ENCODE measurements at places on chromosomes 7 and 10.

DNA sequence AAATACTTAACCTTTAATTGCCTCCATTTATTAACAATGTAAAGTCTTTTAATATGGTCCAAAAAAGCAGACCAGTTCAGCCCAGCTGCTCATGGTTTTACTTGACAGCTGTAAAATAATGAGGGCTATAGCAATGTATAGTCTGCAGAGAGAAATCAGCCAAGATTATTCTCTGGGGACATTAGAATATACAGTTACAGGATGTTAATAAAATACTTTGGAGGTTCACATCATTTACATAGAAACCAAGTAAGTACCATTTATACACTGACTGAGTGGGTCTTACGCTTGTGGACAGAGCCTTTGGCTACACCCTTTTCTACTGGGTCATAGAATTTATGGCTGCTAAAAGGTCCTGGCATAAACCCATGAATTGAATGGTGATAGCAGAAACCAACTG, 340.7 kb upstream of the CELF2 start:
- H3K27me3 ChIP-seq, result no peaks in the 10 kb centered on the region
- H3K4me1 ChIP-seq, result no peaks in the 10 kb centered on the region
- H3K4me3 ChIP-seq, result no peak overlapping the region
- DNase-seq, result no peak

DNA sequence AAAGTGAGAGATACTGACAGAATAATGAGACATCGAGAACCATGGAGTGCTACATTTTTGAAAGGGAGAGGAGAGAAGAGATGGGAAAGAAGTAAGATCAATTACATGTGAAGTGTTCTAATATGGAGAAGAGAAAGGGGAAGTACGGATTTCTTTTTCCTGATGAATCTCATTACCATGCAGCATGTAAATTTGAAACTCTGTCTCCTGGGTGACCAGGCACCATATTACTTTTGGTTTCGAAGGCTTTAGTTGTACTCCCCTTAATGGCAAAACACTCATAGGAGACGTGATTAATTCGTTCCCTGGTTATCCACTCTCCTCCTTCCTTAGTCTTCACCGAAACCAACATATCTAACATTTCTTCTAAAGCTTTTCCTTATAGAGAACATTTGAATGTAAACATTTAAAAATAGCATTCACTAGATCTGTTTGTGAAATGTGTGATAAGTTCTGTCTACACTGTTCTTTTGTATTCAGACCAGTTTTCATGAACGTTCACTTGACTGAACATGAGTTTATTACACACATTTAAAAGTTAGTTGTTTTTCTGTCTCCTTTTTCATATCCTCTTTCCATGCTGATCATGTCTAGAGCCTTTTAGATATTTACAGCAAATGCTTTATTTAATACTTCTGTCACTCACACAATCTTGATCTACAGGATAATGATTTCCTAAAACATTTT, 80.2 kb upstream of the MSRB2 start:
- no peak overlapping the region for H3K27ac ChIP-seq
- no peak overlapping the region for H3K4me3 ChIP-seq
- no peak for DNase-seq

- no peaks in the 10 kb centered on the region for H3K27me3 ChIP-seq
- no peaks in the 10 kb centered on the region for H3K4me1 ChIP-seq
- DNase-seq, result no peak
- H3K36me3 ChIP-seq, result no peaks in the 10 kb centered on the region
- H3K27ac ChIP-seq, result no peak overlapping the region
- H3K4me3 ChIP-seq, result no peak overlapping the region
These were observed 186.4 kb downstream of the FAM107B start for GRCh38 chr10:14588084-14588937.

- no peak for DNase-seq
- H3K4me3 ChIP-seq, result no peak overlapping the region
- no peaks in the 10 kb centered on the region for H3K36me3 ChIP-seq
These were observed 61.4 kb upstream of the ASAH2 start for GRCh38 chr10:50312464-50313437.

DNA sequence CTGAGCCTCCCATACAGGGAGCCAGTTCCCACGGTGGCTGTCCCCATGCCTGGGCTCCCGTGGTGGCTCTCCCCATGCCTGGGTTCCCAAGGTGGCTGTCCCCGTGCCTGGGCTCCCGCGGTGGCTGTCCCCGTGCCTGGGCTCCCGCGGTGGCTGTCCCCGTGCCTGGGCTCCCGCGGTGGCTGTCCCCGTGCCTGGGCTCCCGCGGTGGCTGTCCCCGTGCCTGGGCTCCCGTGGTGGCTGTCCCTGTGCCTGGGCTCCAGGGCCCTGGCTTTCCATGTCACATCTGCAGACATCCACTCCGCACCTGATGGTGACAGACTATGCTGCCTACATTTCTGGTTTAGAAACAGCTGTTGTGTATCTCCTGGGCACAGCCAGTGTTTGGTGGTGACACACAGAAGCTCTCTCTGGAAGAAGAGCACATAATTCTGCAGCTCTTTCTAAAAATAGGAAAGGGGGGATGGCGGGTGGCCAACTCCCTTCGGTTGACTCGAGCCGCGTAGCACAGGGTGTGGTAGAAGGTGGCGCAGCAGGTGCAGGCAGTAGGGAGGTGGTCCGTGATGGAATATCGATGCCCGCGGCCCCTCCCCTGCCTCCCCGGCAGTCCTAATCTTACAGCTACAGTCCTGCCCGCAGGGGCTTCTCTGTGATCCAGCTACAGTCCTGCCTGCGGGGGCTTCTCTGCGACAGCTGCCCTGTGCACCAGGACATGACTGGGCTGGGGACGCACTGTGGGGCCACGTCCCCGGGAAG, 251.2 kb downstream of the DNAJB6 start:
- H3K4me3 ChIP-seq, result no peak overlapping the region
- H3K36me3 ChIP-seq, result no peaks in the 10 kb centered on the region
- H3K27ac ChIP-seq, result no peak overlapping the region
- no peaks in the 10 kb centered on the region for H3K27me3 ChIP-seq

DNA sequence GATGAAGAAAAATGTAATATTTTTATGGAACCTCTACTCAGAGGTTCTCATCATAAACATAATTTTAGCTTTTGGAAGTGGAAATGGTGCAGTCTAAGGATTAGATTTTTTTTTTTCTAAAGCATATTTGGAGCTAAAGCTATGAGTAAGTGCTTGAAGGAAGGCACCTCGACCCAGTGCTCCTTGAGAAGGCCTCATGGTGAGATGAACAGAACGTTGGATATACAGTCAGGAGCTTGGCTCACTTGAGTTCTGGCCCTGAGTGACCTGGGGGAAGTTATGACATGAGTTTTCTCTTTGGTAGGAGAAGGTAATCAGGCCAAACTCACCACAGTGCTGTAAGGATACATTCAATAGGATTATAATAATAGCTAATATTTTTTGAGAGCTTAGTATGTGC, 163.3 kb downstream of the JCAD start:
- no peak overlapping the region for H3K4me3 ChIP-seq
- H3K27me3 ChIP-seq, result no peaks in the 10 kb centered on the region
- no peaks in the 10 kb centered on the region for H3K4me1 ChIP-seq
- no peak for DNase-seq

DNA sequence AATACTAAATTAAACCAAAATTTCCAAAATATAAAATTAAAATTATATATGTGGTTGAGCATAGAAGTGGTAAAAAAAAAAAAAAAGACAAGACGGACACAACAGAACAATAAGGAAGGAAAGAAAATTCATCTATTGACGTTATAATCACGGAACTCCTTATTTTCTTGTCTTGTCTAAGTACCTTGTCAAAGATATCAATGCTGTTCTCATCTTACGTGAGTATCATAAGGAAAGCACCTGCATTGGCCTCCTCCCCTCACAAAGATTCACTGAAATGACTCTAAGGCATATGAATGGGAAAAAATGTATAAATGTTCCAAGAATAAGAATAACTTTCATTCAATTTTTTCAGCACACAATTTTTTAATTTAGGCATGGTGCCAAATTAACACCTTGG, 135.4 kb downstream of the PPP1R3A start:
- H3K27me3 ChIP-seq, result no peaks in the 10 kb centered on the region
- no peaks in the 10 kb centered on the region for H3K4me1 ChIP-seq
- no peak overlapping the region for H3K4me3 ChIP-seq
- DNase-seq, result no peak

GRCh38 chr7:131471250-131472004, 85.0 kb downstream of the PODXL start:
- H3K4me3 ChIP-seq, result no peak overlapping the region
- no peaks in the 10 kb centered on the region for H3K4me1 ChIP-seq
- no peaks in the 10 kb centered on the region for H3K27me3 ChIP-seq
- H3K27ac ChIP-seq, result no peak overlapping the region

GRCh38 chr7:44587843-44588711, 6.0 kb upstream of the TMED4 start:
- peaks cover 5% of the 10 kb centered on the region for H3K4me1 ChIP-seq
- H3K4me3 ChIP-seq, result no peak overlapping the region

DNA sequence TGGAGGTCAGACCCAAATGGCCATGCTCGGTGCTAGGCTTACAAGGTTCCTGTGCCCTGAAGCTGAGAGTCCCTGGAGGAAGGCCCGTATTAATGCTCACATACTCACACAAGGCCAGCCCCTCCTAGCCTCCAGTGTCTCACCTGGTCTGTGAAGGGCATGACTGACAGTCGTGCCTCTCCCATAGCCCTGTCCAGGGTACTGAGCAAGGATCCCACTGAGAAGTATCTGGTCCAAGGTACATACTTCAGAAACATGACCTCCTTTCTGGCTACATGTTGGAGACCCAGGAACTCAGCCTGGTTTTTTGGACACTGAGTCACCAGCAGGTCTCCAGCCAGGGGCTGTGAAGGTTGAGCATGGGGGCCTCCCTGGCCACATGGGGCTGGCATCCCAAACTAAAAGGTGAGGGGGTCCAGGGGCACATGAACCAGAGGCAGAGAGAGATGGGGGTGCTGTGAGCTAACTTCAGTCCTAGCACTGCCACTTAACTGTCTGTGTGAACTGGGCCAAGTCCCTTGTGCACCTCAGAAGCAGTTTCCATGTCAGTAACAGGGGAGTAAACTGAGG, 17.6 kb upstream of the RASGEF1A start:
- no peak overlapping the region for H3K27ac ChIP-seq
- H3K4me1 ChIP-seq, result peaks cover 10% of the 10 kb centered on the region
- no peaks in the 10 kb centered on the region for H3K27me3 ChIP-seq
- DNase-seq, result no peak

DNA sequence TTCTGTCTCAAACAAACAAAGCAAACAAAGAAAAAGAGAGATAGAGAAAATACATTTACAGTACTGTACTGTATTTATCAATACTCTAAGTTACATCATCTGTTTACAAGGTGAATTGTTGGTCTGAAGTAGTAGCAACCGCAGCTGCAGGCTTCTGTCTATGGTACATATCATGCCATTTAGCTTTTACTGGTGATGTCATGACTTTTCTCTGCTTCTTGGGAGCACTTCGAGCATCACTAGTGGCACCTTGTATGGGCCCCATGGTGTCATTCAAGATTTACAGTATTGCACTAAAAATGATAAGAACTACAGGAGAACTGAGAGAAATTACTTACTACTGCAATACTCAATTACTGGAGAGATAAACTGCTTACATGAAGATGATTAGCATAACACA, 826.9 kb downstream of the CNTNAP2 start:
- no peak for DNase-seq
- no peaks in the 10 kb centered on the region for H3K27me3 ChIP-seq
- no peak overlapping the region for H3K4me3 ChIP-seq

DNA sequence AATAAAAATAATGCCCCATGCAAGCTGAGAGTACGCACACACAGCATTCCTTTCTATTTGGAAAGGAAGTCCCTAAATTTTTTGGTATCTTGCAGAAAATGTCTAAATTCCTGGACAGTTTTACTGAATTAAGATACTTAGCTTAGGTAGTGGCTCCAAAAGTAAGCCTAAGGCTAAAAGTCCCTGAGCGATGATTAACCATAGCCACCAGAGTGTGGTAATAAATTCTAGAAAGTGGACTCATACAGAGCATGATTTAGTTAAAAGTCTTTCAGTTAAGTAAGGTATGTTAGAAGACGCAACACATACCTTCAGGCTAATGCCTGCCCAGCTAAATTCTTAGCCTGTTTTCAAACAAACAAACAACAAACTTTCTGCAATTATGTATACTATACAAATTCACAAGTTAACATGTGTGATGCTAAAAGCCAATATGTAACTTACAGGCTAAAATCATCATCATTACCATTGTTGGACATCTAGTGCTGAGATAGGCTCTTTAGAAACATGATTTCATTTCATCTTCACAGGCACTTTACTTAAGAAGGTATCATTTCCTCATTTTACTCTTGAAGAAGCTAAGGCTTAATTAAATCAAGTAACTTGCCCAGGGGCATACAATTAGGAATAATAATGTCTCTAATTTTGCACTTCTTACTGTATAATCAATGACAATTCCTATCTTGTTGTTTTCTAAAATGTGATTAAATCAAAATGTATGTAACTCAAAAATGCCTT, 261.4 kb upstream of the YAE1 start:
- H3K27ac ChIP-seq, result no peak overlapping the region
- no peaks in the 10 kb centered on the region for H3K36me3 ChIP-seq
- no peaks in the 10 kb centered on the region for H3K27me3 ChIP-seq
- no peak overlapping the region for H3K4me3 ChIP-seq
- DNase-seq, result no peak

- H3K27me3 ChIP-seq, result no peaks in the 10 kb centered on the region
- no peak overlapping the region for H3K4me3 ChIP-seq
- no peaks in the 10 kb centered on the region for H3K4me1 ChIP-seq
These were observed 15.5 kb downstream of the ELMO1 start for GRCh38 chr7:37433166-37433565.

DNA sequence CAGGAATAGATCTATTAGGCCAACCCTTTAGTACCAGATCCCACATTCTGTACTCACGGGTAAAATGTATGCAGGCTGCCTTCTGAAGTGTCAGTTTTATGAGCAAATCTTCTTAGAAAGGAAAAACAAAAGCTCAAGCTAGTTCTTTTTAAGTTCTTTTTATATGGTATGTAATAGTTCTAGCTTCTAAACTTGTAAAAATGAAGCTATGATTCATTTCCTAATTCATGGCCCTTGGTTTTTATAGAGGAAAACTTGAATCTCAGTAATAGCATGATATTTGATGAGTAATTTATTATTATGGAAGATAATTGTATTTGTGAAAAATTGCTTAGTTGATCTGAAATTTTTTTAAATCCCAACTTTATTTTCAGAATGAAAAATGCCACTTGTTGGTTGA, 54.3 kb downstream of the SLK start:
- no peaks in the 10 kb centered on the region for H3K4me1 ChIP-seq
- H3K36me3 ChIP-seq, result peaks cover 49% of the 10 kb centered on the region
- H3K4me3 ChIP-seq, result no peak overlapping the region
- no peaks in the 10 kb centered on the region for H3K27me3 ChIP-seq

GRCh38 chr10:91627344-91628102, 5.3 kb downstream of the PPP1R3C start:
- no peak overlapping the region for H3K27ac ChIP-seq
- DNase-seq, result no peak
- H3K36me3 ChIP-seq, result no peaks in the 10 kb centered on the region
- peaks cover 7% of the 10 kb centered on the region for H3K27me3 ChIP-seq
- no peak overlapping the region for H3K4me3 ChIP-seq

DNA sequence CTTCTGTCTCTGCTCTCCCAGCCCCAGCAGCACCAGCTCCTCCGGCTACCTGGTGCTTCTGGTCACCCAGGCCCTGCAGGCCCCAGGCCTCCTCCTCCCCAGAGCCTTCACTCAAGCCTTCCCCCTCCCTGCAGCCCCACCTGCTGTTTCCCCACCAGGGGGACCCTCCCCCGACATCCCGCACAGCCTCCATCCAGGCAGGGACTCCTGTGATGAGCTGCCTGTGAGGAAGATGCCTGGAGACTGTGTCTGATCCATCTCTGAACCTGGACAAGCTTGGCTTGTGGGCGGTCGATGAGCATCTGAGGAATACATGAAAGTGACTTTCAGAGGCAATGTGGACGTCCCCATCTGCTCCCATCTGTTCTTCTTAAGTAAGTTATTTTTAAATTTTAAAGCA, 45.0 kb downstream of the RAMP3 start:
- H3K27me3 ChIP-seq, result peaks cover 17% of the 10 kb centered on the region
- no peaks in the 10 kb centered on the region for H3K4me1 ChIP-seq
- no peaks in the 10 kb centered on the region for H3K36me3 ChIP-seq
- H3K4me3 ChIP-seq, result no peak overlapping the region
- H3K27ac ChIP-seq, result no peak overlapping the region
